GM12891 (cell line): ENCODE measurements at places on chromosomes 1 and 21.

DNA sequence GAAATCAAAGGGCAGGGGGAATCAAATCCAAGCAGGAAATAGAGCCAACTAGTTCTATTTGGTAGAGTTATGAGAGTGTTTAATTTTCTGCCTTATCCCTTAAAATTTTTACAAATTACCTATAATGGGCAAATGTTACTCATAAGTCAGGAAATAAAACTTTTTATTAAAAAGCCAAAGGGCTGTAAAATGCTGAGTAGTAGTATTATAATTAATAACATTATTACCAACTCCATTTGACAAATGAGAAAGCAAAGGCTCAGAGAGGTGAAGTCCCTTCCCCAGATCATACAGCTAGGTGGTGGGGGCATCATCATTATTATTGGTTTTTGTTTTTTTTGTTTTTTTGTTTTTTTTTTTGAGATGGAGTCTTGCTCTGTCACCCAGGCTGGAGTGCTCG lies 3.4 kb downstream of the SELENON start:
- DNase-seq = no peak

DNA sequence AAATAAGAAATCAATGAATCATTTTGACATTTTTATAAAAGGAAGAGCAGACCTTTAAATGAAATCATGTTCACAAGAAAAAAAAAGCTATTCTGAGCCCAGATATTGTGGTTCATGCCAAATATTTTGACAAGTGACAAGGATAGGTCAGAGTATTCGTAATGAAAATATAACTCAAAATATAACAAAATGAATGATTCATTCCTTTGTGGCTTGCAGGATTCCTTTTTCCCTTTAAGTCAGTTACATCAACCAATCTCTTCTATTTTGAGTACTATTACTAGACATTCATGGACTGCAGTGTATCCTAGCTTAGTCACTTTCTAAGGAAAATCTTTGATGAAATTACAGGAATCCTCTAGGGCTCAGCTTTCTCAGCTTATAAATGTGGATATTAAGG lies 188.7 kb downstream of the COL11A1 start:
- no peak for DNase-seq

DNA sequence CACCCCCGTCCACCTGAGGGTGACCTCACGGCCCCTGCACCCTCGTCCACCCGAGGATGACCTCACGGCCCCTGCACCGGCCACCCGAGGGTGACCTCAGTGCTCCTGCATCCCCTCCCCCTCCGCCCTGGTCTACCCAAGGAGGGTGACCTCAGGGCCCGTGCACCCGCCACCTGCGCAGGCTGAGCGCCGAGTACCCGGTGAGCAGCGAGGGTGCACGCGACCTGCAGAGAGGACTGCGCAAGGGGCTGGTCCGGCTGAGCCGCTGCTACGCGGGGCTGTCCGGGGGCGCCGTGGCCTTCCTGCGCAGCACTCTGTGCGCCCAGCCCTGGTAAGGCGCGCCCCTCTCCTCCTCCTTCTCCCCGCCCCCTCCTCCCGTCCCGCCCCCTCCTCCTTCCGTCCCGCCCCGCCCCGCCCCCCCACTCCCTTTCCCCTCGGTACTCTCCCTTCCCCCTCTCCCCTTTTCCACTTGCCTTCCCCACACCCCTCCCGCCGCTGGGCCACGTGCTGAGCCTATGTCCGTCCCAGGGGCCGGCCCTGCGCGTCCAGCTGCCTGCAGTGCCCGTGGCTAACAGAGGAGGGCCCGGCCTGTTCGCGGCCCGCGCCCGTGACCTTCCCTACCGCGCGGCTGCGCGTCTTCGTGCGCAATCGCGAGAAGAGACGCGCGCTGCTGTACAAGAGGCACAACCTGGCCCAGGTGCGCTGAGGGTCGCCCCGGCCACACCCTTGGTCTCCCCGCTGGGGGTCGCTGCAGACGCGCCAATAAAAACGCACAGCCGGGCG lies 28.4 kb downstream of the TRIM11 start:
- peak; percentile 69 for DNase-seq

- no peak for DNase-seq
Observed at GRCh38 chr1:2514863-2515762, 11.3 kb downstream of the PANK4 start.

DNA sequence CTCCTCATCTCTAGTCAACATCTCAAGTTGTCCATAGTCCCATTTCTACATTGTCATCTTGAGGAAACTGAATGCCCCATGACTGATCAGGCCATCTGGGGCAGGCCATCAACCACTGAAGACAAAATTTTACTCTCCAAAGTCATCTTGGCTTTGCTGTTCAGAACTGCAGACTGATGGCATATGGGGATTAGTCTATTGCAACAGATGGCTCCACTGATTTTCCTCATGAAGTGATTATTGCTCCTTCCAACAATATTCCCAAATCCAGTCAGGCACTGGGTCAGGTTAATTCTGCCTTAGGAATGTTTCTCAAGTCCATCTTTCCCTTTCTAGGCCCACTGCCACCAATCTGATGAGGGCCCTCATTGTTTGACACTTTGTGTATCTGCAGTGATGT lies 101.7 kb downstream of the ESRRG start:
- no peak for DNase-seq

- no peak for DNase-seq
Observed at GRCh38 chr1:53766831-53767405, 28.0 kb upstream of the GLIS1 start.

DNA sequence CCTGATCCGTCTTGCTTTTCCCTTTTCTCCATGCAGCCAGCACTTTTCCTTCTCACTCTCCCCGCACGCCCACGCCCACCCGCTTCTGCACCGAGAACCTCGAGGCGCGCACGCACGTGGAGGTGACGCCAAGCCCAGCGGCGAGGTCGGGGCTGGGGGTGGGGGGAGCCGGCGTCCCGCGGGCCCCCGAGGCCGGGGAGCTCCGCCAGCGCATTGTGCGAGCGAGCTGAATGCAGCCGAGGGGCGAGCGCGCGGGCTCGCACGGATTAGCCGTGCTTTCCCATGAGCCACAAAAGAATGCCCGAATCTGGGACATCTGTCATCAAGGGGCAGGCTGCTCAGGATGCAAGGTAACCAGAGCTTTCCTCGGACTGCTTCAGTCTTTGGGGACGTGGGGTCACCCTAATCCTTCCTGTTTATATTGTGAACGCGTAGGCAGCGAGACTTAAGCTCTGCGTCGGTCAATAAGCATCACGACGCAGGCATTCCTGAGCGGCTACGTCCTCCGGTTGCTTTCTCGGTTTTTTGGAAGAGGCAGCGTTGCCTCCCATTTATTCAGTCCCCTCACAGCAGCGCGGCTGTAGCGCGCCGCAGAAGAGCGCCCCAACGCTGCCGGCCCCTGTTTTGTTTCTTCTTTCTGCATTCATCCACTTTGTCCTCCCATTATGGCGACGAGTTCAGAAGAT lies 67.3 kb upstream of the AKT3 start:
- DNase-seq = no peak

DNA sequence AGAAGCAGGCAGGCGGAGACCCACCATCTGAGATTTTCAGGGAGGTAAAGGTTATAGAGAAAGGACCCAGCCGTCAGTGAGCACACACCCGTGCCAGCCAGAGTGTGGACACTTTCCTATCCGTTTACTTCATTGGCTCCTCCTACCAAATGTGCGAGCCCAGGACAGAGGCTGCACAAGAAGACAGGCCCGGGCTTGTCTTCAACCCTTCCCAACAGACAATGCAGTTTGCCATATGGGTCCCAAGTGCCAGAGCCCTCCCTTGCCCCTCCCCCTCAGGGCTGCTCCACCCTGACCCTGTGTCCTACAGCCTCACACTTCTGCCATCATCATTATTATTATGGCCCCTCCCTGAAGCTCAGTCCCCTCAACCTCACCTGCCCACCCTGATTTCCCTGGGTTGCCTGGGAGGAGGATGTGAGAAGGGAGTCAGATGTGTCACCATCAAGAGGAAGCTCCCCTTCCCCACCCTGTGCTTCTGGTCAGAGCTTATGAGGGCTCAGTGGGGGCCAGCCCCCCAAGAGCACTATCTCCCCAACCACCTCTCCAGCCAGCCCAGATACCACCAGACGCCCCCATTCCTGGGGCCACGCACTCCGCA lies 9.4 kb downstream of the LAPTM5 start:
- no peak for DNase-seq

GRCh38 chr21:44871576-44872269 lies 1.8 kb downstream of the PTTG1IP start:
- no peak for DNase-seq

- DNase-seq = no peak
Observed at GRCh38 chr1:98035602-98036002, 114.8 kb upstream of the DPYD start.

GRCh38 chr1:156677616-156678596 lies 699 bp upstream of the NES start:
- no peak for DNase-seq

GRCh38 chr1:54371038-54371941 lies 34.9 kb downstream of the SSBP3 start:
- DNase-seq = no peak

GRCh38 chr1:99643021-99643779 lies 2.7 kb upstream of the PALMD start:
- DNase-seq = no peak

- DNase-seq = no peak
Observed at GRCh38 chr1:97827887-97828286, 92.9 kb downstream of the DPYD start.

GRCh38 chr1:157198619-157199420 lies 60.6 kb upstream of the ETV3 start:
- no peak for DNase-seq

DNA sequence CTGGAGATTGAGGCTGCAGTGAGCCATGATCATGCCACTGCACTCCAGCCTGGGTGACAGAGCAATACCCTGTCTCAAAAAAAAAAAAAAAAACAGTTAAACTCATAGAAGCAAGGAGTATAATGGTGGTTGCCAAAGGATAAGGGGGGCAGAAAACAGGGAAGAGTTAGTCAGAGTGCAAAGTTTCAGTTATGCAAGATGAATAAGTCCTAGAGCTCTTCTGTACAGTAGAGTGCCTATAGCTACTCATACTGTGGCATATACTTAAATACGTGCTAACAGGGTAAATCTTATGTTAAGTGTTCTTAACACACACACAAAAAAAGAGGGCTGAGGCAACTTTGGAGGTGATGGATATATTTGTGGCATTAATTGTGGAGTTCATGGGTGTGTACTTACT lies 75.6 kb upstream of the COA6 start:
- no peak for DNase-seq

- peak; percentile 17 for DNase-seq
Observed at GRCh38 chr1:220873868-220874655, 5.2 kb upstream of the HLX start.

DNA sequence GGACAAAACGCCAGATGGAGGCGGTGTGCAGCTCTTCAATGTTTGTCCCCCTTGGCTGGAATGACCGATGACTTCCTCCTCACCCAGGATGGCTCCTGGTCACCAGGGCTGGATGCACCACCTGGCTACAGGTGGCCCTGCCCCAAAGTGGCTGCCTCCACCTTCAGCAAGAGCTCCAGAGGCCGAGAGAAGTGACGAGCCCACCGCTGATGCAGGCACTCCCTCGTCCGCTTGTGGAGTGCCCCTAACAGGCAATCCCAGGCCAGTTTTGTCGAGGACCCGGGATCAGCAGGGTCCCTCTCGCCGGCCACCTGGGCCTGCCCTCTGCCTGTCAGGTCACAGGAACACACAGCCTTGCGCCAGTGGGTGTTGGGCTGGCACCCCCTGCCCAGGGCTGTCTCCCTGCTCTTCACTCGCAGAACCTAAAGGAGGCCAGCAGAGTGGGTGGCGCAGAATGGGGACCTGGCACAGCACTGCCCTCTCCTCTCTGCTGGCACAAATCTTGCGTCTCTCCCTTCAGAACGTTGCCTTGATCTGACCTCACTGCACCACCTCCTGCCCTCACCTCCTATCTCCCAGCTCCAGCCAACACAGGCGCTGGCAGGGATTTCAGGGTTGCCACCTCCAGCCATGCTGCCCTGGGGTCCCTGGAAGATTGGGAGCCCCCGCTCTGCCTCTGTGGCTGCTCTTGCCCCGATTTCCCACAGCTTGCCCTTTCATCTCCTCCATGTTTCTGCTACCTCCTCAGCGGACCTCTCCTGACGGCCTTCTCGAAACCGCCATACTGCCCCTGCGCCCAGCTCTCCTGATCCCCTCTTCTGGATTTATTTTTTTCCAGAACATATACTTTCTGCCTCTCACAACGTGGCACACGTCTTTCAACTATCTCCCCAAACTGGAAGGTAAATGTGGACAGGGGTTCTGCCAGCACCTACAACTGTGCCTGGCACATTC lies 38.6 kb downstream of the SLC45A1 start:
- no peak for DNase-seq

- peak; percentile 45 for DNase-seq
Observed at GRCh38 chr1:243850202-243850451, at the start of gene AKT3. Gene AKT3, minus strand, starts transcription at chr1:243850243. Its CDS starts 7,073 bp downstream, at chr1:243843170.

GRCh38 chr21:46542588-46543124 lies 62.2 kb downstream of the S100B start:
- no peak for DNase-seq

- DNase-seq = no peak
Observed at GRCh38 chr1:162703708-162704107, 71.4 kb downstream of the DDR2 start.

- no peak for DNase-seq
Observed at GRCh38 chr1:201358596-201358995, 18.9 kb downstream of the TNNT2 start.

DNA sequence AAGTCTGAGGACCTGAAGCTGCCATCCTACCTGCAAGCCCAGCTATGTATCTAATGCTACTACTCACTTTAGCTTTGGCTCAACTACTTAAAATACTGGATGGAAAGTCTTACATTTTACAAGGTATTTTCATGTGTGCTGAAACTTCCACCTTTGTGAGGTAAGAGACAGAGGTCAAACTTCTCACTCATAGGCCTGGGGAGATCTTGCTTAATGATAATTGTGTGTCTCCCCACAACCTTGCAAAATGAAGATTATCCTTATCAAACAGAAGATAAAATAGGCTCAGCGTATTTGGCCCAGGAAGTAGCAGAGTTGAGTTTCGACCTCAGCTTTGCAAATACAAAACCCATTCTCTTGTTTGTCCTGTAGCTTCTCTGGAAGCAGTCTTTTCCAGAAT lies 63.7 kb downstream of the CENPF start:
- no peak for DNase-seq

DNA sequence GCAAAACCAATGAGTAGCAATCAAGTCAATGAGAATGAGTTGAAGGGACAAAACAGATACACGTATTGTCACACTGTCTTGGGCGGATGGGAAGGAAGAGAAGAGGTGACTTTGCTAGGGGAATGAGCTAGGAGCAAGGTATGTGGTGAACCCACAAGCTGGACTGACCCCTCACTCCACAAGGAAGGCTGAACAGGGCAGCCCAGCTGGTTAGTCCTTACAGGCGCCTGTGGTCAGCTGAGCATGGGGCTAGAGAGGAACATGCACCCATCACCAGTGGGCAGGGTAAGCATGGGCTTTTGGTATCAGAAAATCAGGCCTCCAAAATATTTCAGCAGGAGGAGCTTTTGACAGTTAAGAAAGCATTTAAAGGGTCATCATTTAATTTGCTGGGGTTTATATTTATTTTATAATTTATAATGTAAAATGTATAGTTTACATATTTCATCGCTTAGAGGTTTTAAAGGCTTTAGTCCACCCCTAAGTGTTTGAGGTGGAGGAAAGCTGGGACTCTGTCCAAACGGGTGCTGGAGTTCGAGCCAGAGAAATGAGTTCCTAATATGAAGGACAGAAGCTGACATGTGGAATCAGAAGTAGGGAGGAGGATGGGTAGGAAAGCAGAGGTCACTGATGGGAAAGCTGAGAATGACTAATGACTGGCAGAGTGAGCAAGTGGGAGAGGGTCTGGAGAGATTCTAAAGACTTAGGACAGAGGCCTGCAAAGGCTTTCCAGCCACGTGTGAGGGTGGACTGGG lies 22.0 kb upstream of the ACBD6 start:
- DNase-seq = no peak
